ENCODE measurements at places on chromosomes 2 and 18.

GRCh38 chr2:237403024-237403882, 10.7 kb downstream of the COL6A3 start:
- no peak for DNase-seq

DNA sequence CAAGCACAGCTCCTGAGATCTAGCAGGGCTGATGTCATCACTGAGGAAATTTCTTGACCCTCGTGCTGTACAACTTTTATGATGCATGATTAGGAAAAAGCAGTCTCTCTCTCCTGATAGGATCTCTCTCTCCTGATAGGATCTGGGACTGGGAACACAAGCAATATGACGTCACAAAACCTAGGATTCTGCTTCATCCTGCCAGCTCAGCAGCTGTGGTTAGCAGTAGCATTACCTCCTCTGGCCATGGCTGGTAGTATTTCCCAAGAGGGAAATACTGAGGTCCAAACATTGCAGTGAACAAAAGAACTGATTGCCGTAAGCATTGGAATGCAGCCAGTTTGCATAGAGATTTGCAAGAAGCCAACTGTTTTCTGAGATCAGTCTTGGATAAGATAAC, 521.2 kb upstream of the POU3F3 start:
- no peak for DNase-seq

- DNase-seq, result no peak
Measured at GRCh38 chr2:119464981-119465380, 33.3 kb downstream of the TMEM37 start.

DNA sequence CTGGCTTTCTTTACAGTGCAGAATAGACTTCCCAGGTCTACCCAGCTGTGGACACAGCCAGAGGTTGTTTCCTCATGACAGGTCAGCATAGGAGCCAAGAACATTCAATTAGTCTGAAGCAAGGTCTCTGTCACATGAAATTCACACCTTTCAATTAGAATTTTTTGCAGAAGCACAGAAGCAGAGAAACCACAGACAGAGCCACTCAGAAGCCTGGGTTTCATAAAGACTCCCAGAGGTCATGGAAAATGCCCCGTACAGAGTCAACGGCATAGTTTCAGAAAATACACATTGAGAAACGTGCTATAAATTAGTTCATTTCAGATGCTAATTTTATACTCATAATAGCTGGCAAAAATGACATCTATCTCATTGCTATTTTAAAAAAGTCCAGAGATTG, 87.0 kb upstream of the TMEM200C start:
- DNase-seq, result no peak

GRCh38 chr18:24003288-24003687, 11.3 kb upstream of the TTC39C start:
- no peak for DNase-seq

DNA sequence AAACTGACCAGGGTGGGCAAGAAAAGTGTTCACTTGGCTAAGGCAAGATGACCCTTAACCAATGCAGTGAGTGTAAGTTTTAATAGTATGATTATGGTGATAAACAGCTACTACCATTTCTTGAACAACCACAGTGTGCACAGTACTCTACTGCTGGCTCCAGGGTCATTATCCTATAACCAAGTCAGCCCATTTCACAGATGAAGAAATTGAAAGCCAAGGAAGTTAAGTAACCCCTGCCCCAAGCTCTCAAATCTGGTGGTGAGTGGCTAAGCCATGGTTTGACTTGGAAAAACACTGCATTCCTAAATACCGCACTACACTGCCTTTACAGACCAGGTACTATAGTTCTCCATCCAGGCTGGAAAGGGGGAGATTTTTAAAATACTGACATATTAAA, 5.7 kb downstream of the ZNF385B start:
- no peak for DNase-seq

DNA sequence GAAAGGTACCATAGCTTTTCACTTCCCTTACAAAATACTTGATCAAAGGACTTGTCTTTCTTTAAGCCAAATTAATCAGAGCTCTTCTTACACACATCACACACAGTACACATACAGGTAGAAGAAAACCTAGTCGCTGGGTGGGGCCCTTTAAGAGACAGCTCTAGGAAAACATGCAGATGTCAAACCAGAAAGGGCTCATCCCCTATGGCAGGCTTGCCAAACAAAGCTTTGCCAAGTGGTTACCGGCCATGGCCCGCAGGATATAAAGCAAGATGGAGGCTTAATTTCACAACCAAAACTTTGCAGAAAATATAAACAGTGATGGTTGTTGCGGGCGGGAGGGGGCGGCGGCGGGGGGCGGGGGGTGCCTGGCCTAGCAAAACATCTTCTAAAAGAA, 2156.0 kb upstream of the PIK3C3 start:
- DNase-seq, result no peak

DNA sequence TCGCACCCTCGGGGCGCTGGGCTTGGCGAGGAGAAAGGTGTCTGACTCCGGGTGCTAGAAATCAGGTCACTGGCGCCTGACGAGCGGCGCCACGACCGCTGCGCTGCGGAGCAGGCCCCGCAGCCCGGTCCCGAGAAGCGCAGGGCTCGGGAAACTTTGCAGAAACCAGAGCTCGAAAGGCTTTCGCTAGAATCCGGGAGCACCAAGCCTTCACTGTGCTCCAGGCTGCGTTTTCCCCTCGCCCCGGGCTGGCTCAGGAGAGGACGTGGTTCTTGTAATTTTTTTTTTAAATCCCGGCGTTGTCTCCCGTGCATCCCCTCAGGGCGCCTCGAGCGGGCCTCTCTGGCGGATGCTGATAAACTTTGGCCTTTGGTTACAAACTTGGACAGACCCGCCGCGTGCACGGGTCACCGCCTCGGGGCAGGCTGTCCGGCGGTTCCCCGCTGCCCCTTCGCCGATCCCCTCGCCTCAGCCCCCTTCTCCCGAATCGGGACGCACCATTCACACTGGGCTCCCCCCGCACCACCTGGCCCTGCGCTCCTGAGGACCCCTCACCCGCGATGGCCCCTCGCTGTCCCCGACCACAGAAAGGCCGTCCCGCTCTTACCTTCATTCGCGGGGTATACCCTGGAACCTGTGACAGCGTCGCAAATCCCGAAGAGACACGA, 419 bp downstream of the EPHA4 start:
- no peak for DNase-seq

DNA sequence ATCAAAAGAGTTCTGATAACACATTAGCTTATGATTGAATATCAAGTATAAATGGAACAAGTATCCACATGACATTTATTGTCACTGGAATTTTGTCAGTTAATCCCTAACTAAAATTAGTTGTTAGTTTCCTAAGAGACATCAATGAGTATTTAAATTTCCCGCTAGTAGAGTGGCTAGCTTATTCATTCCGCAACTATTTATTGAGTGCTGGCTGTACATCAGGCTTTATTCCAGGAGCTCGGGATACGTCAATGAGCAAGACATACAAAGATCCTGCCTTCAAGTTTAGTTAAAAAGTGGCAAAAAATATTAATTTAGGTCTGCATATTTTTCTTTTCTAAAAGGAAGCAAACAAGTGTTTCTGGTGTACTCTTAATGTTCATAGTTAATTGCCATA, 59.3 kb downstream of the PRKRA start:
- no peak for DNase-seq

GRCh38 chr2:88554189-88554588, 73.1 kb downstream of the EIF2AK3 start:
- no peak for DNase-seq

GRCh38 chr2:143850084-143850483, 669.8 kb downstream of the ZEB2 start:
- no peak for DNase-seq

GRCh38 chr2:16104949-16105668, 164.8 kb downstream of the MYCN start:
- no peak for DNase-seq

DNA sequence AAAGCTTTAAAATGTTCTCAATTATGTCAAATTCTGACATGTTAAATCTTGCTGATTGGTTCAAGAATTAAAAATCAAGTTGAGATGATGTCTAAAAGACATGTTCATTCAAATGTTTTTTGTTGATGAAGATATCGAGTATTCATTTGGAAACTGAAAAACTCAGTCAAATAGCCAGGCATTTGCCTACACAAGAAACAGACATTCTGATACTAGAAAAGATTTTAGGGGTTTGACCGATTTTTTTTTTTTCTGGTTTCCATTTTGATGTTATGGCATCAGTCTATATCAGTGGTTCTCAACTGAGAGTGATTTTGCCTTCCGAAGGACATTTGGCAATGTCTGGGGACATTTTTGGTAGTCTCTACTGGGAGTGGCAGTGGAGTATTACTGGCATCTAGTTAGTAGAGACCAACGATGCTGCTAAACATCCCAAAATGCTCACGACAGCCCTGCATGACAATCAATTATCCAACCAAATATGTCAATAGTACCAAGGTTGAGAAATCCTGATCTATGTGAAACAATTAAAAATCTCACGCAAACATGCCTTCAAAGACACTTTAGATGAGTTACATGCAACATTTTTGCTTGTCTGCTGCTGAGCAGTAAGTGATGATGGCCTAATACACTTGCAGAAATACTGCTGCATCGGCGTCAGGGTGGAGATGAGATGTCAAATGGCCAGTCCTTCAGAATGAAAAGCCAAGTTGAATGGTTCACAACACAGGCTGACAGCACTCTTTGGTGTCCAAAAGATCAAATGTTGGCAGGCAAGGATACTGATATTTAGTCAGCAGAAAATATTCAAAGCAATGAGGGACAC, 12.5 kb downstream of the RASGRP3 start:
- DNase-seq, result no peak

DNA sequence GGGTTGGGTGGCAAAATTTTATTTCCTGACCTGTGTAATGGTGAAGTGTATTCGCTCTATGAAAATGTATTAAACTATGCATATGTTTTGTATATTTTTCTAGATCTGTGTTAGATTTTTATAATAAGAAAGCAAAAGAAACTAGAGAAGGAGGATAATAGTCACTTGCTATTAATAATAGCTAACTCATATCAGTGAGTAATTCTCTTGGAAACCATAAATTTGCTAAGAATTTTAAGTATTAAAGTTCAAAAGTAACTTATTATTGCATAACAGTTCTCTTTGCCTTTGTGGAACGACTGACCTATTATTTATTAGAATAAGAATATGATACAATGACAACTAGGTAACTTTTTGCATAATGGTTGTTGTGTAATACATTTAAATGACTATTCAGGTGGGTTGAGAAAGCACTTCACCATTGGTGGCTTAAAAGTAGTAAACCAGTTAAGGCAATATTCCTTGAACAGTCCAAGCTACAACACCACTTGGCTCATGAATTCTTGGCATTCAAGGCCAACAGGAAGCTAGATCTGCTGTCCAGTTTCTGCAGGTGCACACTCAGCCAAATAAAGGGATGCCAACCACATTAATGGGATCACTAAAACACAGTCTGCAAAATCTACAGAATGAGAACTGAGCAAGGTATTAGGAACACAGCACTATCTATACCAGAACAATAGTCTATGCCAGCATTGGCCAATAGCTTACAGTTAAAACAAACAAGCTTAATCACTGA, 921.3 kb downstream of the CPS1 start:
- DNase-seq, result no peak

- DNase-seq, result no peak
Measured at GRCh38 chr2:121884511-121884921, 129.1 kb downstream of the TSN start.

GRCh38 chr2:119333360-119333759, 33.3 kb downstream of the C2orf76 start:
- DNase-seq, result no peak

DNA sequence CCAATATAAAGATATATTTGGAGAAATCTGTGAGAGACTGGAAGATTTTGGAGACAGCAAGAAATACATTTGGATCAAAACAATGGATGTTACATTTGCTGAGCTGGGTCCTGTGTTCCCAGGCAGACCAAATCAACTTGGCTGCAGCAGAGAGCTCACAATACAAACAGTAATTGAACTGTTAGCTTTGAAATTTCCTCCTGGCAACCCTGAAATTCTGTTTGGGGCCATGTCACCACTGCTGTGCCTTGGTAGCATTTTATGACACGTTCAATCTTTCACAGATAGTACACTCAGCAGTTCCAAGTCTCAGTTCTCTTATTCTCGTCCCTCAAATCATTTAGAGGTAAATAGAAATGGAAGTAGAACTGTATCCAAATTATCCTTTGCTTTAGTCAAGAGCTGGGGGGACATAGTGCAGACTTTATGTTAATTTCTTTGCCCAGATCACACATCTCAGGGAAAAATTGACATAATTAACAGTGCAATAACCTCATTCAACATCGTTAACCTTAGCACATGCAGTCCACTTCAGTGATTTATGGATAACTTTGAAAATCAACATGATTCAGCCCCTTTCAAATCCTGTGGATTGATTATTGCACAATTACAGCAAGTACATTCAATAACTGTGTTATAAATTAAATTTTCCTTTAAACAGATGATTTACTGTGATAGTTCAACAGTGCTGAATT, 277.4 kb upstream of the MC4R start:
- DNase-seq, result no peak

- DNase-seq, result no peak
Measured at GRCh38 chr18:57816208-57816954, 13.3 kb upstream of the ATP8B1 start.

DNA sequence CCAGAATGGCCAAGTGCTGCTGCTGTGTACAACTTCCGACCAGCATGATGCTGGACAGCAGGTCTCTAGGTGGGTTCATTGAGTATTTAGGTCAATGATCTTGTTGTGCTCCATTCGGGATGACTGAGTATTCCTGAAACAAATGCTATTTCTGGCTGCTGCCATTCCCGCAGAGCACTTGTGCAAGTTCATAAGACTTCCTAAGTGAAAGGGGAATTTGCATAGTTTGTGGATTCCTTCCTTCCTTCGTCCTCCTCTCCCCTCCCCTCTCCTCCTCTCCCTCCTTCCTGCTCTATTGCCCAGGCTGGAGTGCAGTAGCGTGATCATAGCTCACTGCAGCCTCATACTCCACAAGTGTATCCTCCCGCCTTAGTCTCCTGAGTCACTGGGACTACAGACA, 40.4 kb downstream of the LDLRAD4 start:
- DNase-seq, result no peak

DNA sequence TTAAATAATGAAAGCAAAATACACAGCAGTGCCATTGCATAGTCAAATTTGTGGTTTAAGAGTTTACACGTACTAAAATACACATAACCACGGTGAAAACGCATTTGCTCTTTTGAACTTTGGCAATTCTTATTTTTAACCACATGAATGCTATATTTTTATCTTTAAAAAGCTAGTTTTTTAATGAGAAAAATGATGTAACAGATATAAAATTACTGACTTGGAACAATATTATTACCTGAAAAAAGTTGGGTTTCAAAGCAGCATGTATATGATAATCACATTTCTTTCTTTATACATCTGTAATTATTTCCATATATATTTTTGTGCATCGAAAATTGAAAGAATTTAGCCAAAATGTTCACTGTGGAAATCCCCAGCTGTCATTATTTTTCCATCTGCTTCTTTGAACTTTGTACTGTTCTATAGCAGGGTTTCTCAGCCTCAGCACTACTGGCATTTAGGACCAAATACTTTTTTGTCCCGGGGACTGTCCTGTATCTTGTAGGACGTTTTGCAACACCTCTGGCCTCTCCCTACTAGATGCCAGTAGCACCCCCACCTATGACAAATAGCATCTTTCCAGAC, 75.9 kb upstream of the CAB39 start:
- no peak for DNase-seq

Data from CD4-positive, alpha-beta T cell treated with Interleukin-4 for 4 hours (primary cell).